ENCODE measurements at places on chromosomes 6 and 20.

DNA sequence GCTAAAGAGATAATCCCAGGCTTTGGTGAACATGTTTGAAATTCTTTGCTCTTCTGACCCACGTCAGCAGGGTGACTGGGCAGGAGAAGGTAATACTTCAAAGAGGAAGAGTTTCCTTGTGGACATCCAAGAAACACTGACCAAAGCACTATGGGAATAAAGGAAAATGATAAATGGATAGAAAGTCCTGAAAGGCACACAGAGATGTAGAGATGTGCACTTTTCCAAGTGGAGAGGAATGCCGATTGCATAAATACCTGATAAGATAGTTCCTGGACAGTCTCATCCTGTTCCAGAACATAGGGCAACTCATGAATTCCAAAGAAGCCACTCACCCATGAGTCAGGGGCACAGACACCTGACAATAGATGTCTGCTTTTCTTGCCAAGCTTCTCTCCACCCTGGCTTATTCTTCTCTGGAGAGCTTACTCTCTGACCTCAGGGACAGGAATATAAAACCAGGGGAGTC, 191.3 kb upstream of the FOXA2 start:
- no peak for DNase-seq

- no peak for DNase-seq
Measured at GRCh38 chr6:21554286-21554685, 39.3 kb upstream of the SOX4 start.

- no peak for DNase-seq
Measured at GRCh38 chr20:32663335-32664011, 10.3 kb downstream of the C20orf203 start.

- no peak for DNase-seq
Measured at GRCh38 chr20:46070215-46070900, 19.4 kb downstream of the NCOA5 start.

GRCh38 chr6:151402228-151402627, 10.9 kb upstream of the ZBTB2 start:
- no peak for DNase-seq

- DNase-seq = no peak
Measured at GRCh38 chr6:70394518-70395300, 18.6 kb upstream of the FAM135A start.

DNA sequence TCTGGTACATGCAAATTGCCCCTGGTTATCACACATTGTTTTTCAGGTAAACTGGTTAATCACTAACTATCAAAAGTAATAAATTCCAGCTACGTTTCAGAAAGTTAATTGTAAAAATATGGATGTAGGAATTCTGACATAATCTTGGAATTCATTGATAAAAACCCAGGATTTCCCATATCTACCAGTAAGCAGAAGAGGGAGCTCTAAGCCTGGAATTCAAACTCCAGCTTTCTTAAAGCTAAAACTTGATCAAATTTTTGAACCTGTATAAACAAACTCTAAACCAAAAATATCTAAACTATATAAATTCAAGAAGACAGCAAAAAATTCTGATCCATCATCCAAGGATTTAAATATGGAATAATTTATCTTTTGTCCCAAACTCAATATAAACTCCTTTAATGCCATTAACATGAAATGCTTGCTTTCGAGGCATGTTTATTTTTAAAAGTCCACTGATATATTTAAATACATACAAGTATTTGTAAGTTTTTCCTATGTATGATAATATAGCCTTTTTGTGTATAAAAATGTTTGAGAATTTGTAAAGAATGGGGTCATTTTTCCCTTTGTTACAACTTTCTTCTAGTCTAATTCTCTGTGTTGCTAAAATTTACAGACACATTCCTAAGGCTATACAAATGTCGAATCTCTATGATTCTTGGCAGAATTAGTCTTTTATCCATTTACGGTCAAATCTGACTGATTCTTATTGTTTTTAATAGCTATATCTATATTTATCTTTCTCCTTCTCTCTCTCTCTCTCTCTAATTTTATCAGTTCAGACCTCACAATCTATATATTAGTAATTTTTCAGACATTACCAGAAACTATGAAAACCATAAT, 91.4 kb upstream of the RNF217 start:
- no peak for DNase-seq

- peak; percentile 28 for DNase-seq
Measured at GRCh38 chr6:33147807-33148666, 44.2 kb downstream of the COL11A2 start.

GRCh38 chr6:39060467-39061160, 12.0 kb downstream of the GLP1R start:
- no peak for DNase-seq

DNA sequence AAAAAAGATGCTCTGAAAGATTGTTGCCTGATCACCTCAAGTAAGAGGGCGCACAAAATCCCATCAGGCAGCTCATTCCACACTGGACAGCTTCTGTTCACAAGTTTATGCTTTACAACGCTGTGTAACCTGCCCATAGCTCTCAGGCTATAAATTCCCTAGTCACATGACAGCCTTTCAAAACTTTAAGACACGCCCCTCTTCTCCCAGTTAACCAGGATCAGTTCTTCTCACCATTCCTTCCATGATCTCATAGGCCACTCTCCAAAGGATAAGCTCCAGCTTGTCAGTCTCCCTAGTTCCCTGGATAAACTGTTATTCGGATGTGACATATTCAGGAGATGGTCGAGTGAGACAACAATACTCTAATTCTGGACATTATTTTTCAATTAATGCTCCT, 15.0 kb downstream of the ADNP start:
- DNase-seq = no peak

DNA sequence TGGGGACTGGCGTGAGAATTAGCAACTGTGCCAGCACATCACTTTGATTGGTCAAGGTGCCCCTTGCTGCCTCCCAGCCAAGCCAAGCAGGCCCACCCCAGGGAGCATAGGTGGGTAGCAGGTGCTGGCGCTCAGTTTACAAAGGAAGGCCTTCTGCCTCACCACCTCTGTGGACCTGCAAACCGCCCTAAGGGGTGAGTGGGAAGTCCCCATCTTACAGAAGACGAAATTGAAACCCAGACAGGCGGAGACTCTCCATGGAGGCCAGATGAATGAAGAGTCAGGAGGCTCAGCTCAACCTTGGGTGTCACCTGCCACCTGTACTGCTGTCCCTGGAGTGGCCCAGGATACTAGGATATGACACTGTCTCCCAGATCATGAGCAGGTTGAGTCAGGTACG, 21.5 kb upstream of the MAS1L start:
- no peak for DNase-seq

- no peak for DNase-seq
Measured at GRCh38 chr6:88321306-88321705, 155.2 kb upstream of the CNR1 start.

GRCh38 chr6:22134308-22134707, 162.5 kb downstream of the PRL start:
- DNase-seq = no peak

- no peak for DNase-seq
Measured at GRCh38 chr6:92281571-92282076, 1137.7 kb downstream of the EPHA7 start.

- no peak for DNase-seq
Measured at GRCh38 chr6:23097566-23097965, 528.2 kb downstream of the HDGFL1 start.

GRCh38 chr6:30548375-30548774, 7.9 kb downstream of the GNL1 start:
- DNase-seq = no peak

- DNase-seq = no peak
Measured at GRCh38 chr6:128290221-128290620, 230.2 kb downstream of the PTPRK start.

DNA sequence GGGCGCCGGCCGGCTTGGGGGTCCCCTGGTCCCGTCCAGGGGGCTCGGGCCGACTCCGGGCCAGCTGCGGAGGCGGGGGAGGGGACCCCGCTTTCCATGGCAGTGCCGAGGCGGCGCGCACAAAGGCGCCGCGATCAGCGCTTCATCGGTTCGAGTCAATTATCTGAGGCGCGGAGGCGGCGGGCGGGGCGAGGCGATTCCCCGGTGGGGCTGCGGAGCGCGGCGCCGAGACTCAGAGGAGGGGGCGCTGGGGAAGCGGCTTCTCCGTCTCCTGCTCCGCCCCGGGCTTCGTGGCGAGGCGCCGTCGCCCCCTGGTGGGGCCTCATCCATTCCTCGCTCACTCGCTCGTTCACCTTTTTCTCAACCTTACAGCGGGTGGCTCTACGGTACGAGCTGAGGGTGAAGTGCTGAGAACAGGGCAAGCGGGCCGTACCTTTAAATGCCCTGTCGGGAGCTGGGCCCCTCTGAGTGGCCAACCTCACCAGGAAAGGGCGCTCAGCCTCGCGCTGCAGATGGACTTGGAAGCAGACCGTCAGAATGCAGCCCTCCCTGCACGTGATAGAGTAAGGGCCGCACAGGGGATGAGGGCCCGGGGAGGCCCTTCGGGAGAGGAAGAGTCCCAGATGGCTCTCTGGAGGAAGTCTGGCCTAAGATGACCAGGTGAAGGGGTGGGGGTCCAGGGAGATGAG, 39.9 kb downstream of the SLC52A3 start:
- DNase-seq = peak; percentile 72

DNA sequence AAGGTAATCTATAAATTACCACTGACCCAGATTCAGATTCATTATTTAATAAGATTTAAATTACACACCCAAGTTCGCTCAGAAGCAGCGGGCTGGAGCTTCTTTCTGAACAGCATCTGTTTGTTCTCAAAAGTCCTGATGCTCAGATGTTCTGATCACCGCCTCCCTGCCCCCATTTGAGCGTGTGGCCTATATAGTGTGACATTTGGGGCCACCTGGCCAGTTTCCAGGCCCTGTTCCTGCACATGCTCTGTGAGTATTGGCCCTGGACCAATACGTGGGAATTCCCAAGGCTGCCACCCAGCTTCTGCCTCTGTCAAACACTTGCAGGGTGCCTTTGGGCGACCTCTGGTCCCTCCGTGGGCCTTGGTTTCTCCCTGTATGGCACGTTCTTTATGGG, 228.8 kb downstream of the TFAP2C start:
- no peak for DNase-seq

- DNase-seq = no peak
Measured at GRCh38 chr20:40683221-40683893, 5.7 kb downstream of the MAFB start.

DNA sequence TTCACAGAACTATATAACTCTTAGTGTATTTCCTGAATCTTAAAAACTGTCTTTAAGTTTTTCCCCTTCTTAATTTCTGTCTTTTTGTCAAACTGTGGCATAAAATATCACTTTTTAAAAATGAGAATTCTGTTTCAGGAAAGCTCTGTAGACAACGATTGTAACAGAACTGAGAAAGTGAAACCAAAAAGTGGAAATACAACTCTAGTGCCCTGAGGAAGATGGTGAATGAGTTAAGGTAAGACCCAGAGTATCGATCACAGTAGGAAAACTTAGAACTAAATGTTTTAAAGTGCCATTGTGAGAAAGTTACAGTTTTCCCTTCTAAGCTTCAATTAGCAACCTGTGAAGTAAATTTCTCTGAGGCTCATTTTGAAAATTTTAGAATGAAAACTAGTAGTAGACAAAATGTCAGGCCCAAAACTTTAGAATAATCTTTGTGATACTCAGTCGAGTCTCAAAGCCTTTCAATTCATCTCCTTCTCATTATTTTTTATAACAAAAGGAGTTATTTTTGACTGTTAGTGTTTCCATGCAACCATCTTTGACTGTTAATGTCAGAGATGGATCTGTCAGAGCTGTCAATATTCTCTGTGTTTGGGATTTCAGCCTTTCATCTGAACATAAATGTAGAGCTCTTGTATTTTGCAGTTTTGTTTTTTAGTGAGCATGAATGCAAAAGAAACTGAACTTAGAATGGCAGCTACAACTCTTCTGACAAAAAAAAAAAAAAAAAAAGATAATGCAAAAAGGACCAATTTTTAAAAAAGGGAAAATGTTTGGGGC, 19.0 kb upstream of the TRDN start:
- DNase-seq = no peak

- DNase-seq = peak; percentile 67
Measured at GRCh38 chr20:53157443-53158408, 185.6 kb downstream of the TSHZ2 start.

DNA sequence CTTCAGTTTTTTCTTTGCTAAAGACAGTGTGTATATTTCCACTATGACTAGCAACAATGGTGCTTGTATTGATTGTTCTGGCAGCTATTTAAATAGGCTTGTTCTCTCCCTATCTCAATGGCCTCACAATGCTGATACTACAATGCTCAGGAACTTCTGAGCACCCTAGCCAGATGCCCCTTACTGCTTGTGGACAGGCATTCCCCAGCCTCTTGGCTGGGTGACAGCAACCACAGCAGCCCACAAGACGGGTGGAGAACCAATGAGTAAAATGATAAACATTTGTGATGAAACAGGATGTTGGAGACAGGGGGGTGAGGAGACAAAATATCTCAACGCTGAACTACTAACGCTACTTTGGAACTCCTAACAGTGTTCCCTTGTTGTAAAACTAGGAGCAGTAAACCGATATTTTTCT, 42.3 kb downstream of the HIVEP2 start:
- no peak for DNase-seq

DNA sequence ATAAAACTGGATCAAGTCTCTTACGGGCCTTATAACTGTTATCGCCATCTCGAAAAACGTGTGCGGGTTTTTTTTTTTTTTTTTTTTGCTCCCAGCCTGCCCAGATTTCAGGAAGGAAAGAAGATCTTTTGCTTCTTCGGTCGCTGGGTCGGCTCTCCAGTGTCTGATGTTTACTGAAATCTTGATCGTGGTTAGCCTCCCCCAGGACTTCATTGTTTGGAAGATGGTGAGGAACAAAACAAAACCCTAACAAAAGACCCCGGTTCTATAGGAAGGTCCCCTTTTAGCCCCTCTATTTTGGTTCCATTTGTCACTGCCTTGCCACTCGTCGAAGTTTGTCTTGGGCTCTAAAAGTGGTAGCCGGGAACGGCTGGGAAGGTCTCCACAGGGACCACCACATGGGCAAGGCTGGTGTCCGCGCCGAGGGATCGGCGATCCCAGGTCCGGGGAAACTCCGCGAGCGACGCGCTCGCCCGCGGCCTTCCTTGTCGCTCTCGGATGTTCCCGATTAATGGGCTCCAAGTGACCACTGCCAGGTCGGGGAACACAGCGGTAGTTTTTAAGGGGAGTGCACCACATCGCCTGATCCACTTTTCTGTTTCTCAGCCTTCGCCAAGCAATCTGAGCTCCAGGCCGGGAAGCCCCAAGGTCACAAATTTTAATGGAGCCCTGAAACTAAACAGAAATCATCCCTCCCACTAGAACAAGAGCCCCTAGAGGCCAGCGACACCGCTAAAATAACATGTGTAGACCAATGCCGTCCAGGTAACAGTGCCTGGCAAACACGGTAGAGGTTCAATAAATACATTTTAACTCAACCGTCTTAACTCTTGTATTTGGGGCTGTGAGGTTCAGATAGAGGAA, 27.0 kb downstream of the TRIM27 start:
- peak; percentile 25 for DNase-seq

DNA sequence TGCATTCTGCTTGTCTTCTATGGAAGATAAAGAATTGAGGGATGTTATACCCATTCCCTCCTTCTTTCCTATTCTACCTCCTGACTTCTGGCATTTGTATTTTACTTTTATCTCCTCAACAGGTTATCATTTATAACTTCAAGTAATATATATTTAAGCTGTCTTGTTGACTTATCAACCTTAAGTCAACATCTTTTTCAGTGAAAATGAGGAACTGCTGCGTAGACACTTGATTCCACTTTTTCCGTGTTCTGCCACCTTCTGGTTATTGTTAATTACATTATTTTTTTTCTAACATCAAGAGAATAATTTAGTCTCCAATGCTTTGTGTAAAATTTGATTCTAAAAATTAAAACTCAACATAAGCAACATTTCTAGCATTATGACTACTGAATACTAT, 107.5 kb downstream of the PRKN start:
- no peak for DNase-seq

- no peak for DNase-seq
Measured at GRCh38 chr20:11738852-11739251, 178.8 kb upstream of the BTBD3 start.

Data from NT2/D1 (cell line).